ENCODE measurements at places on chromosomes 11 and 22.
A peak's percentile ranks its signal among the peaks of the same experiment; 100 is the strongest.

GRCh38 chr11:35239471-35240075 is 100.6 kb downstream of the CD44 start:
- no peak for DNase-seq

- peak; percentile 96 for DNase-seq
These were observed 20.0 kb downstream of the TREH start for GRCh38 chr11:118659314-118659952.

DNA sequence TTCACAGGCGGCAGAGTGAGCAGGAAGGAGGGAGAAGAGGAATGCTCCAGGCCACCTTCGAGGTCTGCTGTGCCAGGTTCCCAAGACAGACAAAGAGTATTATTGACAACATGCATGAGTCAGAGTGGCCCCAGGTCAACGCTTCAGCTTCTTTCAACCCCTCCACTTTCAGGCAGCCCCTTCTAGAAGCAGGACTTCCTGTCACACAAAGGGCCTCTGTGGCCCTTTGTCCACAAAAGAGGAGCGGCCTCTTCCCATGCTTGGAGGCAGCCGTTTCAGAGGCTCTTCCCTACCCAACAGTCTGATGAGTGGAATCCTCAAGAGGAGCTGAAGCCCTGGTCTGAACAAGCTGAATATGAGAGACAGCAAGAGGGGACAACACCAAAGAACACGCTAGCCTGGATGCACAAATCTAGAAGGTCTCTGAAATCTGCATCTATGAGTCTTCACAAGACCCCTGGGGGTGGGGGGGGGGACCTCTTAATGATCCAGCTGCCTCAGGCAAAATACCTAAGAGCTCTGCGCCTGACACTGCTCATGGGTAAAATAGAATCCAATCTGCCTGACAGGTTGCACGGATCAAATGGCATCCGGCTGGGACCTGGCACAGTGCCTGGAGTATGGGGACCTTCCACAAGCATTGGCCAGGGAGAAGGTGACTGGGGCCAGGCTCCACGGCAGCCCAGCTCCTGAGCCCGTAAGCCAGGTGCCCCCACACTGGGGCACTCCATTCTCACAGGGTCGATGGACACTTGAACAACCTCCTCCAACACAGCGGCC is 67.5 kb downstream of the PACSIN2 start:
- DNase-seq, result no peak

- no peak for DNase-seq
These were observed 589.5 kb upstream of the B3GAT1 start for GRCh38 chr11:135001581-135001980.

DNA sequence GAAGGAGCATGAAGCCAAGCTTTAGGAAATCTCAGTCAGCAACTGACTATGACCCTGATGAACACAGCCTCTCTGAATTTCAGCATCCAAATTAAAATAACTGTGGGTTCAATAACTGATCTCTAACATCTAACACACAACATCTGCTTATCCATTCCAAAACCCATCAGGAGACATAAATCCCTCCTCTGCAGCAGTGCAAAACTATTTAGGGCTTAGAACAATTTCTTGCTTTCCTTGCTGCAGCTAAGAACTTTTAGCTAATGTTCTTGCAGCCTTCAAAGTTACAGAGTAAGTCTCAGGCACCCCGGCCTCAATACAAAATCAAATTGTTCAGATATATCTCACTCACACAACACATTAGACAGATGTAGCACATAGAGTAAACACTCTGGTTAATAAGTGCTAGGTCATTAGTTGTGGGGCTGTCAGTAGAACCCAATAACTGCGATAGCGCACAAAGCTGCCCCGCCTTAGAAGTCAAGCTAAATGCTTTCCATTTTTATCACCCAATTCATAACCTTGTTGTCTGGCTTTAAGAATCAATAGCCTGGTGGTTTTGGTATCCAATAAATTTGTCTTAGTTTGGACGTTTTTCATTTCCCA is 139.6 kb downstream of the LARGE1 start:
- DNase-seq, result no peak

Measured in chondrocyte (in vitro differentiated cells).